ENCODE measurements at places on chromosomes 5 and 9.

GRCh38 chr9:21357479-21358460 lies 7.1 kb upstream of the IFNA6 start:
- no peaks in the 10 kb centered on the region for H3K36me3 ChIP-seq
- no peaks in the 10 kb centered on the region for H3K27me3 ChIP-seq
- peak overlapping the region; percentile 59 for H3K27ac ChIP-seq
- DNase-seq: no peak
- H3K4me3 ChIP-seq: no peak overlapping the region

DNA sequence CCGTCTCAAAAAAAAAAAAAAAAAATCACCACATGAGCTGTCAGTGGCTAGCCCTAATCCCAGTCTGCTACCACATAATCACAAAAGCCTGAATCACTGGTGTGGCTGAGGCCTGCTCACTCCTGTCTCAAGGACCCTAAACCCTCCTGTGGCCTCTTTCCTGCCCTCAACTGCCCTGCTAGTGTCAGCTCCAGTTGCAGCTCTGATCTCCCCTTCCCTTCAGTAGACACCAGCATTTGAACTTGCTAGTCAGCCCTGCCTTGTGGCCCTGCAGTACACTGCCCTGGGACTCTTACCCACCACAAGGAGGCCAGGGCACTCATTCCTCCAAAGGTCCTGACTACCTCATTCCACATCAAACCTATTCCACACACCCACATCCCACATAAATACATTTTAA lies 9.5 kb upstream of the P4HA2 start:
- no peaks in the 10 kb centered on the region for H3K36me3 ChIP-seq
- no peak overlapping the region for H3K4me3 ChIP-seq
- H3K27me3 ChIP-seq: no peaks in the 10 kb centered on the region
- no peak overlapping the region for H3K27ac ChIP-seq
- H3K4me1 ChIP-seq: no peaks in the 10 kb centered on the region

GRCh38 chr9:77170991-77171699 lies 6.2 kb upstream of the VPS13A start:
- no peak overlapping the region for H3K27ac ChIP-seq
- no peaks in the 10 kb centered on the region for H3K27me3 ChIP-seq
- no peak for DNase-seq
- no peaks in the 10 kb centered on the region for H3K36me3 ChIP-seq

DNA sequence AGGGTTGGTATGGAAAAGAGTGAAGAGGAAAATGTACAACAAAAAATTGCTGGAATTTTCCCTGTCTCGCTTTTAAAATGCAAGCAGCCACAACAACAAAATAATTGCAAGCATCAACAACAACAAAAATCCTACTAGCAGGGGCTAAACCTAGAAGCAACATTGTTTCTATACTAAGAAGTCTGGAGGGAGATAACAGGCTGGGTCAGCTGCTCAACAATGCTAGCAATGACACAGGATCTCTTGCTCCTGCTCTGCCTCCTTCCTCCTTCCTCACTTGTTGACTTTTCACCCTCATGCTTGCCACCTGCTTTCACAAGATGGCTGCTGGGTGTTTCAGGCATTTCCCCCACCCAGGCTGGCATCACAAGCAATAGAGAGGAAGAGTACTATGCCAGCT lies 7.6 kb upstream of the AOPEP start:
- H3K4me1 ChIP-seq: peaks cover 3% of the 10 kb centered on the region
- H3K27ac ChIP-seq: no peak overlapping the region
- H3K27me3 ChIP-seq: no peaks in the 10 kb centered on the region
- H3K36me3 ChIP-seq: no peaks in the 10 kb centered on the region
- peak; percentile 71 for DNase-seq

GRCh38 chr5:126235628-126236027 lies 187.6 kb upstream of the GRAMD2B start:
- H3K27me3 ChIP-seq: no peaks in the 10 kb centered on the region
- H3K27ac ChIP-seq: no peak overlapping the region
- DNase-seq: no peak
- no peaks in the 10 kb centered on the region for H3K36me3 ChIP-seq
- H3K4me3 ChIP-seq: no peak overlapping the region
- H3K4me1 ChIP-seq: no peaks in the 10 kb centered on the region

- H3K27ac ChIP-seq: no peak overlapping the region
- H3K27me3 ChIP-seq: no peaks in the 10 kb centered on the region
- no peak for DNase-seq
- H3K4me1 ChIP-seq: no peaks in the 10 kb centered on the region
Measured at GRCh38 chr9:123615381-123615780, 259.4 kb downstream of the CRB2 start.

DNA sequence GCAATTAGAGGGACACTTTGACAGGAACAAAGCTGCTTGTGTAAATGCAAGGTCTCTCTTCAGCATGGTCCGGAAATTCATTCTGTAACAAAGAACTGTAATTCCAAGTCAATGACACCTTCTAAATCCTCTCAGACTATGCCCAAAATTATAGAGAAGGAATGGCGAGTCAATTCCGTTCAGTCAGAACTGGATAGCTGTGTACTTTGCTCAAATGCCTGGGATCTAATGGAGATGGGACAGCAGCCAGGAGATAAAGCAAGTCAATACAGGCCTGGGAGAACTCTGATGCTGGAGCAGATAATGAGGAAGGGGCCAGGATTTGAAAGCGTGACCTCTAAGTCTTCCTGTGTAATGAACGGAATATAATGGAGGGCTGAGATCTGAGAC lies 96.4 kb upstream of the SPRY4 start:
- no peak overlapping the region for H3K27ac ChIP-seq
- H3K4me1 ChIP-seq: peaks cover 3% of the 10 kb centered on the region
- no peak for DNase-seq
- no peaks in the 10 kb centered on the region for H3K27me3 ChIP-seq

DNA sequence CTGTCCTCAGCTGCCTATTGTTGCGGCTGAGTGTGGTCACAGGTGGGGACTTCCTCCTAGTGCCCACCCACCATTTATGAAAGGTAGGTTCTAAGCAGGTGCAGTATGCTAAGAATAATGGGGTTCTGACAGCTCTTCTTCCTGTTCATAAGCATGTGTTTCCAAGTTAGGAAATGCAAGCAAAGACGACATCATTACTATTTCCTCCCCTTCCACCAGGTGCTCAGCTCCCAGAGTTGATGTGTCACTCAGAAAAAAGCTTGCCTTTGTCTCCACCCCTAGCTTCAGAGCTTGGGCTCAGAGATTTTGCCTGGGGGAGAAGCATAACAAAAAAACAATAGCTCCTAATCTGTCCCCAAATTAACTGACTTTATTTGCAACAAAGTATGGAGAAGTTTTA lies 1076.7 kb downstream of the NR2F1-AS1 start:
- H3K27me3 ChIP-seq: no peaks in the 10 kb centered on the region
- DNase-seq: no peak
- no peak overlapping the region for H3K27ac ChIP-seq
- H3K4me3 ChIP-seq: no peak overlapping the region

DNA sequence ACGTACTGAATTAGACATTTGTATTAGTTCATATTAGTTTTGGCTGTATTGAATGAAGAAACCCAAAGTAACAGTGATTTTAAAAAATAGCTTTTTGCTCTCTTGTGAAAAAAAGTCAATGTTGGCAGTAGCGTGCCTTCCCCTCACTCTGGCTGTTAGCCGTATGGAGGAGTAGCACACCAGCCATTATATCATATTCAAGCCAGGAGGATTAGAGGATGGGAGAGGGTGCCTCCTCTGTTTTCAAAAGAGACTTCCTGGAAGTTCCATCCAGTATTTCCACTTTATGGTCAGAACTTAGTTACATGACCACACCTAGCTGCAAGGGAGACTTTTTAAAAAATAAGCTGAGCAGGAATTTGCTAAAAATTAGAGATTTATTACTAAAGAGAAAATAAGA lies 41.2 kb downstream of the GPR21 start:
- DNase-seq: no peak
- no peak overlapping the region for H3K27ac ChIP-seq
- peaks cover 2% of the 10 kb centered on the region for H3K4me1 ChIP-seq
- no peaks in the 10 kb centered on the region for H3K27me3 ChIP-seq
- no peak overlapping the region for H3K4me3 ChIP-seq

DNA sequence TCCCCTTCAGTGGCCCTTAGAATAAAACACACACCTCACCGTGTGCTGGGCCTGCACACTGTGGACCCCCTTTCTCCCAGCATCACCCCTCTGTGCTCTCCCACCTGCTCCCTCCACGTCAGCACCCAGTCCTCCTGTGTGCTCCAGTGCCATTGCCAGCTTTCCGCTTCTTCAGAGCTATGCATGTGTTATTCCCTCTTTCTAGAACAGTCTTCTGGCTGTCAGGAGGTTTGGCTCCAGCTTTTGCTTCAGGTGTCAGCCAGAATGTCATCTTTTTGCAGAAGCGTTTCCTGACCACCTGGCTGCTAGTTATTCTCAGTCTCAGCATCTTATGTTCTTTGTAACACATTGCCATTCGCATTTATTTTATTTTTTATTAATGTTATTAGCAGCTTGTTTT lies 119.7 kb downstream of the TLE4 start:
- no peak for DNase-seq
- peaks cover 4% of the 10 kb centered on the region for H3K36me3 ChIP-seq
- H3K27me3 ChIP-seq: no peaks in the 10 kb centered on the region

GRCh38 chr5:180441564-180442051 lies 52.6 kb upstream of the CNOT6 start:
- peak; percentile 76 for DNase-seq
- no peak overlapping the region for H3K4me3 ChIP-seq
- no peaks in the 10 kb centered on the region for H3K36me3 ChIP-seq
- H3K4me1 ChIP-seq: no peaks in the 10 kb centered on the region
- no peak overlapping the region for H3K27ac ChIP-seq
- H3K27me3 ChIP-seq: no peaks in the 10 kb centered on the region

- H3K4me3 ChIP-seq: no peak overlapping the region
- DNase-seq: no peak
- H3K4me1 ChIP-seq: no peaks in the 10 kb centered on the region
- no peak overlapping the region for H3K27ac ChIP-seq
Measured at GRCh38 chr9:105385381-105385985, 62.4 kb upstream of the FSD1L start.

- no peak for DNase-seq
- no peaks in the 10 kb centered on the region for H3K4me1 ChIP-seq
- H3K27ac ChIP-seq: no peak overlapping the region
- H3K27me3 ChIP-seq: no peaks in the 10 kb centered on the region
Measured at GRCh38 chr9:75000835-75001234, 27.3 kb downstream of the CARNMT1 start.

- no peaks in the 10 kb centered on the region for H3K4me1 ChIP-seq
- H3K27ac ChIP-seq: no peak overlapping the region
- no peaks in the 10 kb centered on the region for H3K27me3 ChIP-seq
- no peak overlapping the region for H3K4me3 ChIP-seq
- no peak for DNase-seq
Measured at GRCh38 chr5:76230711-76231285, 147.6 kb downstream of the SV2C start.

DNA sequence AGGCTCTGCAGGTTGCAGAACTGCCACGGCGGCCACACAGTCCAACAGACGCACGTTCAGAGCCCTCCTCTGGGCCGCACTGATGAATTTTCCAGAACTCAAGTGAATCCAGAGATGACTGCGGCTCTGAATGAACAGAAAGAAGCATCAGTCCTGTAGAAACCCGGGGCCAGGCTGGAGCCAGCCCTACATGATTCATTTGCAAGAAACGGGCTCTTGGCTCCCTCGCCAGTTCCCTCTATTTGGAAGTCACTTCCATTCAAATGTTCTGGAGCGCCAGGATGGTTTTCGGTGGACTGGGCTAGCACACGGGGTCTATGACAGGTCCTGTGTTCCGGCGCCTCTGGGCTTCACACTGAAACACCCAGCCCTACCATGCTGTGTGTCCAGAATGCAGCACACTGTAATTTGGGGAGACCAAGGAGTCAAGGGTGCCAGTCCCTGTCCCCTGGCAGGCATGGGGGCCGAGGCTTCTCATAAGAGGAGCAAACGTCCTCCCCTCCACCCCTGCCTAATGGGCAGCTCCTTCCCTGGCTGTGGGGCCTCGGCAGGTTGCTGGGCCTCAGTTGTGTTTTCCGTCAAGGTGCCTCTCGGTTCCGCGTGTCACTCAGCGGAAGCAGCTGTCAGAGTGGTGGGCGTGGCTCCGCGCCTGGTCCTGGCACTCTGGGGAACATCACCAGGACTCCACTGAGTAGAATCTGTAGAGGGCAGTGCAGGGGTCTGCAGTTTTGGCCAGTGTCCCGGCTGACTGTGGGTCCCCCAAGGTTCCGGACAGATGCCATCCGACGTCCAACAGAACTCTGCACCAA lies 18.1 kb upstream of the COL5A1 start:
- no peak overlapping the region for H3K4me3 ChIP-seq
- H3K27me3 ChIP-seq: no peaks in the 10 kb centered on the region
- no peak overlapping the region for H3K27ac ChIP-seq
- no peaks in the 10 kb centered on the region for H3K36me3 ChIP-seq
- DNase-seq: no peak

GRCh38 chr5:60887746-60888145 lies 43.7 kb upstream of the ELOVL7 start:
- no peak overlapping the region for H3K27ac ChIP-seq
- no peaks in the 10 kb centered on the region for H3K4me1 ChIP-seq
- H3K27me3 ChIP-seq: no peaks in the 10 kb centered on the region

DNA sequence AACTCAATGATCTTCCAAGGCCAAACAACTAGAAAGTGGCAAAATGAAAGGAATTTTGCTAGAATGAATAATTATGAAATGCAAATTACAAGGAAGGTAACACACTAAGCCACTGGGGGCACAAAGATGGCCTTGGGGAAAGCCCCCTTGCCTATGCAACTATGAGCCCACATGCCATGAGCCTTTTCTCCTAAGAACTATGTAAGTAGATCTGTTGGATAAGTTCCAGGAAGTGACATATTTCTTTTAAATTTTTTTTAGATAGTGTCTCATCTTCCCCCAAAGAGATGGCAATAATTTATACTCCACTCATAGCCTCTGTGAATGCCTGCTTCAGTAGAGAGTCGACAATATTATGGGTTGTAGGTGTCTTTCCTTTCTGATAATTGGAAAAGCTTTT lies 257.8 kb downstream of the AUH start:
- H3K4me1 ChIP-seq: peaks cover 14% of the 10 kb centered on the region
- no peak overlapping the region for H3K27ac ChIP-seq
- no peak overlapping the region for H3K4me3 ChIP-seq
- DNase-seq: peak; percentile 35
- H3K36me3 ChIP-seq: no peaks in the 10 kb centered on the region
- no peaks in the 10 kb centered on the region for H3K27me3 ChIP-seq

DNA sequence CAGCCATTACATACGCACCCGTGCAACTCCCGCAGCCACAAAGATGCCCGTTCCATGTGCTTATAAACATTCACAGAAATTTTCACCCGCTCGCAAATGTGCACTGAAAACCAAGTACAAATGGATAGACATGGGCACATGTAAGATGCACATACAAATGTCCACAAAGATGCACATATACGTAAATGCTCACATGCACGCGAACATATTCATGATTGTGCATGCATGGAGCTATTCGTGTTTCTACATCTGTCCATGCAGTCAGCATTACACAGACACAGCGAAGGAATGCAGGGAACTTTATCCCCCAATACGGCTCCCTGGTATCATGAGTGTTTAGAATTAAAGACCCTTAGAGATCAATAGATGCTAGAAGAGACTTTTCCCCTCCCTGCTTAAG lies 58.4 kb downstream of the C9orf50 start:
- no peak overlapping the region for H3K4me3 ChIP-seq
- H3K4me1 ChIP-seq: peaks cover 16% of the 10 kb centered on the region
- H3K36me3 ChIP-seq: no peaks in the 10 kb centered on the region
- no peaks in the 10 kb centered on the region for H3K27me3 ChIP-seq

All from trophoblast cell (in vitro differentiated cells and primary cell).